ENCODE measurements at places on chromosomes 12 and 14.

GRCh38 chr14:36988568-36988967 lies 183.8 kb downstream of the SLC25A21 start:
- no peak overlapping the region for H3K27ac ChIP-seq
- no peak overlapping the region for H3K4me3 ChIP-seq
- no peaks in the 10 kb centered on the region for H3K4me1 ChIP-seq
- no peak for DNase-seq

DNA sequence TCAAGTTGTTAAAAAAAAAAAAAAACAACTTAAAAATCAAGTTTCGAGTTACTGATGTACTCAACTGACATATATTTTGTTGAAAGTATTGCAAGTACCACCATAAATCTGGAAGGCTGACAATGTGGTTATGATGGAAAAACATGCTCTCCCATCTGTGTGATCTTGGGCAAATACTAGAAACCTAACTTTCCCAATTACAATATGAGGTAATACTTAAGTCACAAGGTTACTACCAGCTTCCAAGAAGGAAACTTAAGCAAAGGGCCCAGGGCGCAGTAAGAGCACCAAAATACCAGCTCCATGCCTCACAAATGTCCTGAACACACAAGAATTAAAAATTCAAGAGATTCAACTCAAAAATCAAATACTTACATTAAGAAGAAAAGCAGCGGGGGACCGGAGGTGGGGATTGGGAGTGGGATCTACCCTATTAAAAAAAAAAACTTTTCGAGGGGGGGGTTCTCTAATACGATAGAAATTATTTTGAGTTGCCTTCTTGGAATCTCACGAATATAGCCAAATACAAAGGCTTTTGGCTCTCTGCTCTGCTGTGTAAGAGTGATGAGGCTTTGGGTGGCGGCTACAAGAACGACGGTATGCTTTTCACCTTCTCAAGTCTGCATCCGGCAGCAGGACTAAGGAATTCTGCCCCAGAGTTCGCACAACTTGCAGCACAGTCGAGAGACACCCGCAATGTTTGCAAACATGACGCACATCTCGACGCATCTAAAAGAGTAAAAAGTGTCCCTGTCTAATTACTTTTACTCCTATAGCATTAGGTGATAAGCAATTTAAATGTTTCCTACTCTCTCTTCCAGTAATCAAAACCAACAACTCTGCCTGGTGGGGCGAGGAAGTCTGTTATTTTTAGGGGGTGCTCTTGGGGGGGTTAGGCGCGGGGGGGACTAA lies 1.1 kb downstream of the SAV1 start:
- DNase-seq = peak; percentile 36
- H3K27me3 ChIP-seq = peaks cover 2% of the 10 kb centered on the region
- no peaks in the 10 kb centered on the region for H3K36me3 ChIP-seq
- peak overlapping the region; percentile 20 for H3K27ac ChIP-seq

GRCh38 chr12:8987685-8988084 lies 1.7 kb upstream of the KLRG1 start:
- no peak overlapping the region for H3K4me3 ChIP-seq
- H3K4me1 ChIP-seq = peaks cover 37% of the 10 kb centered on the region
- H3K36me3 ChIP-seq = no peaks in the 10 kb centered on the region
- peak overlapping the region; percentile 70 for H3K27ac ChIP-seq
- DNase-seq = no peak

- no peaks in the 10 kb centered on the region for H3K4me1 ChIP-seq
- no peak overlapping the region for H3K4me3 ChIP-seq
Measured at GRCh38 chr12:106113446-106113823, 25.3 kb downstream of the NUAK1 start.

DNA sequence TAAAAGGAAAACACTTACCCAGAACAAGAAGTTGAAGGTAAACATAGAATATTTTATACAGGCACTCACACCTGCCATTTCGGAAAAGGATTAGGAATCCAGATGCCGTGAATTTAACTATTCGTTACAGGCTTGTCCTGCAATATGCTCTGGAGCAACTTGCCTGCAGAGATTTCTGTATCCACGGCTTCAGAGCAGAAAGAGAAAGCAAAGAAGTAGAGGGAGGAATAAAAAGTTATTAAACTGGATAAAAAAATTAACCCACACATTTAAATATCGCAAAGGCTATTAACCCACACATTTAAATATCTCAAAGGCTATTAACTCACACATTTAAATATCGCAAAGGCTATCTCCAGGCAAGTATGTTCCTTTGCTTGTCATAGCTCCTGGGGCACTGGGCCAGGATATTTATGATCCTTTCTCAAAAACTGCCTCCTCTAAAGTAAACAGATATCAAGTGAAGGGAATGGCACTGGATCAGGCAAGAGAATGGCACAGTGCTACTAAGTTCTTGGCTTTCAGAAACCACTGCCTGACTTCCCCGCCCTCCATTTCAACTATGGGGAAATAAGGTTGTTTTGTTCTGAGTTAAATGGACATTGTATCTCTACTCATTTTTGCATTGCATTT lies at the start of gene TSPAN8:
Gene TSPAN8, minus strand, starts transcription at position 399 of the 633 bp plus-strand sequence. Its CDS starts 321 bp downstream, at position 78.
- H3K36me3 ChIP-seq = no peaks in the 10 kb centered on the region
- no peak for DNase-seq
- H3K27me3 ChIP-seq = no peaks in the 10 kb centered on the region
- H3K4me3 ChIP-seq = no peak within 1 kb of the TSS

- no peaks in the 10 kb centered on the region for H3K4me1 ChIP-seq
- no peaks in the 10 kb centered on the region for H3K27me3 ChIP-seq
- H3K27ac ChIP-seq = no peak overlapping the region
- no peak overlapping the region for H3K4me3 ChIP-seq
- H3K36me3 ChIP-seq = no peaks in the 10 kb centered on the region
Measured at GRCh38 chr12:85996280-85996679, 122.2 kb downstream of the NTS start.

GRCh38 chr12:90888316-90888715 lies 66.7 kb downstream of the CCER1 start:
- no peaks in the 10 kb centered on the region for H3K36me3 ChIP-seq
- no peak overlapping the region for H3K4me3 ChIP-seq
- H3K4me1 ChIP-seq = no peaks in the 10 kb centered on the region
- no peak overlapping the region for H3K27ac ChIP-seq
- no peak for DNase-seq

- H3K27ac ChIP-seq = no peak overlapping the region
- DNase-seq = no peak
- no peaks in the 10 kb centered on the region for H3K4me1 ChIP-seq
Measured at GRCh38 chr14:53192052-53192760, 39.1 kb upstream of the DDHD1 start.

GRCh38 chr12:6345319-6346091 lies 3.6 kb upstream of the TNFRSF1A start:
- H3K4me1 ChIP-seq = peaks cover 52% of the 10 kb centered on the region
- DNase-seq = peak; percentile 40
- peaks cover 5% of the 10 kb centered on the region for H3K36me3 ChIP-seq
- peak overlapping the region; percentile 19 for H3K4me3 ChIP-seq

GRCh38 chr12:46414591-46415268 lies 42.2 kb upstream of the SLC38A2 start:
- peaks cover 3% of the 10 kb centered on the region for H3K27me3 ChIP-seq
- peaks cover 11% of the 10 kb centered on the region for H3K36me3 ChIP-seq
- no peak overlapping the region for H3K4me3 ChIP-seq
- no peaks in the 10 kb centered on the region for H3K4me1 ChIP-seq

GRCh38 chr14:98564541-98564940 lies 707.5 kb downstream of the BCL11B start:
- peaks cover 2% of the 10 kb centered on the region for H3K27me3 ChIP-seq
- no peaks in the 10 kb centered on the region for H3K4me1 ChIP-seq
- DNase-seq = no peak
- no peak overlapping the region for H3K4me3 ChIP-seq
- H3K36me3 ChIP-seq = no peaks in the 10 kb centered on the region

All from activated CD8-positive, alpha-beta T cell treated with anti-CD3 and anti-CD28 coated beads, Interleukin-2, amount 10 ng/mL, durations not matched to agents 7 days and 5 days (primary cell).